ENCODE measurements at places on chromosomes 3 and 15.

GRCh38 chr3:54777141-54777540 lies 150.7 kb downstream of the LRTM1 start:
- no peak for DNase-seq

DNA sequence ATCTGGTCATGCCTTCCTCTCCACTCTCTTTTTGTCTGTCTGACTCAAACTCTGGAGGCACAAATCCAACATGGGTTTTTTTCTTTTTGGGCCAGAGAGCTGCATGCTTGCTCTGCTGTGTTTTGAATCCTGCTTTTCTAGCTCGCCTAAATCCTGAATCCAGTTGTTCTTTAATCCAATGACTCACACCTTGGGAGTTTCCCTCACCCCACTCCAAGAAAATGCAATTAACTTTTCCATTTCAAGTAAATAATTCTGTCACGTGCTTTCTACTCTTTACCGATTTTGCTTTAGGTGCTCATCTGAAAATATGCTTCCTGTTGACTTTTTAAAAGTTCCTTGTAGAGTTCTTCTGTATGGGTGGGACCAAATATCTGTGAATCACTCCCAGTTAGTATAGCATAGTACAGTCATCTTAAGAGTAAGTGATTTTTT lies 47.6 kb downstream of the SLMAP start:
- DNase-seq, result peak; percentile 68

DNA sequence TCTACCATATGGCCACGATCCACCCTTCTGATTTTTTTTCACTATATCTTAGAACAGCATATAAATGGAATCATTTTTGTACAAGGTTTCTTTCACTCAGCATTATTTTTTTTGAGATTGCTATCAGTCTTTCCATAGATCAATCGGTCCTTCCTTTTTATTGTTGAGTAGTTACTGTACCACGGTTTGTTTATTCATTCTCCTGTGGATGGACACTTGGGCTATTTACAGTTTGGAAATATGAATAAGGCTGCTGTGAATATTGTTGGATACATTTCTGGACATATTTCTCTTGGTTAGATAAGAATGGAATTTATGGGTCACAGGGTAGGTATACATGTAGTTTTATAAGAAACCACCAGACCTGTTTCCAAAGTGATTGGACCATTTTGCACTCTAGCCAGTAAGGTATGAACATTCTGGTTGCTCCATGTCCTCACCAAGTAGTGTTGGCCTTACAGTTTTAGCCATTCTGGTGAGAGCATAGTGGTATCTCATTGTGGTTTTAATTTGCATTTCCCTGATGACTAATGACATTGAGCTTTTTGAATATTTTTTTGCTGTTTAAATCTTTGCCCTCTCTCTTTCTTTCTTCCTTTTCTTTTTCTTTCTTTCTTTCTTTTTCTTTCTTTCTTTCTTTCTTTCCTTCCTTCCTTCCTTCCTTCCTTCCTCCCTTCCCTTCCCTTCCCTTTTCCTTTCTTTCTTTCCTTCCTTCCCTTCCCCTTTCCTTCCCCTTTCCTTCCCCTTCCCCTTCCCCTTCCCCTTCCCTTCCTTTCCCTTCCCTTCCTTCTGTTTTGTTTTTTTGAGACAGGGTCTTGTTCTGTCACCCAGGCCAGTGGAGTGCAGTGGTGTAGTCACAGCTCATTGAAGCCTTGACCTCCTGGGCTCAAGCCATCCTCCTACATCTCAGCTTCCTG lies 49.2 kb downstream of the LRRK1 start:
- DNase-seq, result no peak

DNA sequence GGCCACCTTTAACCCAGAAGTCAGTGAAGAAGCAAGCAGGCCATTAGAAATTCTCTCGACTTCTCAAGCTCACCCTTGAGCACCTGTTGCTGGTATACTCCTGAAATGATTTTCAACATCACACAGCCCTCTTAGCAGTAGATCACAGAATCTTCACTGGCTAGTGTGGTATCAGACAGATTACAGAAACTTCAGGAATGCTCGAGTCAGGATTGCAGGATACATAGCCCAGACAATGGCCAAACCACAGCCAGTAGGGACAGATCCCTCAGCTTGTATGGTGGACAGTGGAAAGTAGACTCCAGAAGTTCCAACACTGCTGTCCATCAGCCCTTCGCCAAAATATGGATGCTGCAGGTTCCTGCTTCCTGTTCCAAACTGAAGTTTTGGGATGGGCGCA lies 4.5 kb upstream of the KLHL40 start:
- no peak for DNase-seq

GRCh38 chr3:129897026-129897425 lies 3.5 kb upstream of the TMCC1 start:
- no peak for DNase-seq

DNA sequence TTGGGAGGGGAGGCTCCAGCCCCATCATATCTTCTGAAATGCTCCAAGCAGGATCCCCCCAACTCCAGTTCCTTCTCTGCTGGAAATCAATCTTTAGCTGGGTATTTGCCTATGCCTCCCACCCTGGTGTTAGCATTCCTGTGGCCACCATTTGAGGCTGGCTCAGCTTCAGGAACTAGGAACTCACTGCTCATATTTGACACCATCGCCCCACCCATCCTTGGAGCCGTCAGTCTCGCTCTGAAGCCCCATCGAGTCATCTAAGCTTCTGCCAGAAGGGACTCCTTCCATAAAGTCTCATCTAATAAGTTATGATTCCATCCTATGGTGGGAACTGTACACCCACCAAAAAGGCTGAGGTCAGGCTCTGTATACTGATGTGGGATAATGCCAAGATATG lies 26.4 kb downstream of the PRKCD start:
- DNase-seq, result peak; percentile 46

GRCh38 chr3:129942296-129942695 lies 32.2 kb upstream of the TRH start:
- DNase-seq, result peak; percentile 86

DNA sequence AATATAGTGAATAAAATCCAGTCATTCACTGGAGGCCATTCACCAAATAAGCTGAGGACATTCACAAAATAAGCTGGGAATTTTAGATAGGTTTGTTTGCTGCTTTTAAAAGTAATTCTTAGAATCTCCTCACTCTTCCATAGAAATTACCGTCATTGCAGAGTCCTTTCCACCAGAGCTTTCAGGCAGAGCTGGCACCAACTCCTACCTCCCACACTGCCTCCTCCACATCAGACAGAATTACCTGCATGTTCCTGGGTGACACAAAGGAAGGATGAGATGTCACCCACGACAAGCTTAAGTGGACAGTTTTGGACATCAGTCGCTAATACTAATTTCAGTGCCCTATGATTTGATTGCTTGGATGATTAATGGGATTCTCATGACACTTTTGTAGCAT lies 1113.2 kb downstream of the IGSF11 start:
- DNase-seq, result no peak

GRCh38 chr3:162738784-162739183 lies 1242.2 kb downstream of the OTOL1 start:
- DNase-seq, result no peak

GRCh38 chr3:118354556-118354955 lies 680.1 kb downstream of the IGSF11 start:
- no peak for DNase-seq

- peak; percentile 56 for DNase-seq
Measured at GRCh38 chr15:68204776-68205557, at the start of gene CALML4. CALML4 (minus strand) TSS chr15:68205332; CDS start chr15:68205247, 85 bp downstream.

DNA sequence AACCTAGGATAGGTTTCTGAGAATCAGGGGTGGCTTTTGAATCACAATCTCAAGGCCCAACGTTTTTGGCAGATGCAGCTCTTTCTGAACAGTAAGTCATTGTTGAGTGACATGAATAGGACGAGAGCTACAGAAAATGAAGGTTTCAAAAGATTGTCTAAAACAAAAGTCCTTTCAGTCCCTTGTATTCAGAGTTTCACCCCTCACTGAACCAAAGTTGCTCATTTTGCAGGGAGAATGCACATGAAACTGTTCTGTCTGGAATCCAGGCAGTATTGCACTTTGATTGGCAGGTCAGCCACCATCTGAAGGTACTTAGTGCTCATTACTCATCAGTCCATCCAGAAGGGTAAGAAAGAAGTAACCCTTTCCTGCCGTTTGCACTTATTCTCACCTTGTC lies 24.1 kb upstream of the RASGRP1 start:
- peak; percentile 85 for DNase-seq

GRCh38 chr3:69389520-69390248 lies 3.8 kb upstream of the FRMD4B start:
- peak; percentile 76 for DNase-seq

DNA sequence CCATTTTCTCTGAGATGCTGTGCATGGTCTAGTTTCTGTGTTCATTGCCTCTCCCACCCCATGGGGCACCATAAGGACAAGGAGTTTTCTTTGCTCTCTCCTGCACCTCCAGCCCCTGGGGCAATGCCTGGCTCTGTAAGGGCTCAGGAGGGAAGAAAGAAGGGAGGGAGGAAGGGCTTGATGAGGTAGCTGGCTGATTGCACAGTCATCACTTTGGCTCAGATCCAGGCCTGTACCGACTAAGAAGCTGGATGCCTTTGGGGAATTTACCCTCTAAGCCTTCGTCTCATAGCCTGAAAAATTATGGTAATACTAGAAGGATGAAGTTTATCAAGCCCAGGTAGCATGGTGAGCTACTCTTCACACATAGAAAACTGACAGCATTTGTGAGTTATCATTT lies 382.9 kb downstream of the GABRG3 start:
- DNase-seq, result no peak

DNA sequence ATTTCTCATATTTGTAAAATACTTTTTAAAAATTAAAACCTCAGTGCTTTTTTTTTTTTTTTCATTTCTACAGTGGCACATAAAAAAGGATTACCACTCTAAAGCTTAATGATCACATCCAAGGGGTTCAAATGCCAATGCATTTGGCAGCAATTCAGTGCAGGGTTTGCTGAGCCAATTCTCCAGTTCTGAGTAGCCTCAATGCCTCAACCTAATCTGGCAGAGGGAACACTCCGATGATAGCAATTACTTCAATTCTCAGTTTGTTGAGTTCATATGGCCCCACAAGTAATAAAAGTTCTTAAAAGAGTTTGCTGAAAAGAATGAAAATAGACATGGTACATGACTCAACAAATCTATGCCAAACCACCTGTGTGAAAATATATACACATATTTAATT lies 79.3 kb upstream of the RBMS3 start:
- no peak for DNase-seq

DNA sequence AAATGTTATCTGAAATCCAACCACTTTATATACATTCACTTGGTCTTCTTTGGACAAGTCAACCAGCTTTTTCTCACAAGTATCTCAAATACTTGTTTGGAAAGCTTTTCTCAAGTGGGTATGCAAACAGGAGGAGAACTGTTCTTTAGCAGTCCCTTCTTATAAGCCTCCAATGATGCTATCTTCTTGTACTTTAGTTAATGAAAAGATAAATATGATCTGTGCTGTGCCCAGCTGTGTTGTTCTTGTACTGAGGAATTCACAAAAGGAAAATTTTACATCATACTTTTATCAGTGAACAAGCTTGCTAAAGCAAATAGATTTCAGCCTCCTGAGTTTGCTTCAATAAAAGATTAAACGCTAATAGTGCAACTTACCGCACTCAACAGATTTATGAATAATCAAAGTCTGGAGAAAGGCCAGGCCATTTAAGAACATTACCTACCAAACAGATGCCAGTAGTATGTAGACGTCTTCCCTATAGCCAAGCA lies 395.2 kb downstream of the MECOM start:
- no peak for DNase-seq

GRCh38 chr15:61556037-61556648 lies 327.0 kb upstream of the RORA start:
- peak; percentile 90 for DNase-seq

- no peak for DNase-seq
Measured at GRCh38 chr3:49779358-49780079, 6.8 kb downstream of the IP6K1 start.

DNA sequence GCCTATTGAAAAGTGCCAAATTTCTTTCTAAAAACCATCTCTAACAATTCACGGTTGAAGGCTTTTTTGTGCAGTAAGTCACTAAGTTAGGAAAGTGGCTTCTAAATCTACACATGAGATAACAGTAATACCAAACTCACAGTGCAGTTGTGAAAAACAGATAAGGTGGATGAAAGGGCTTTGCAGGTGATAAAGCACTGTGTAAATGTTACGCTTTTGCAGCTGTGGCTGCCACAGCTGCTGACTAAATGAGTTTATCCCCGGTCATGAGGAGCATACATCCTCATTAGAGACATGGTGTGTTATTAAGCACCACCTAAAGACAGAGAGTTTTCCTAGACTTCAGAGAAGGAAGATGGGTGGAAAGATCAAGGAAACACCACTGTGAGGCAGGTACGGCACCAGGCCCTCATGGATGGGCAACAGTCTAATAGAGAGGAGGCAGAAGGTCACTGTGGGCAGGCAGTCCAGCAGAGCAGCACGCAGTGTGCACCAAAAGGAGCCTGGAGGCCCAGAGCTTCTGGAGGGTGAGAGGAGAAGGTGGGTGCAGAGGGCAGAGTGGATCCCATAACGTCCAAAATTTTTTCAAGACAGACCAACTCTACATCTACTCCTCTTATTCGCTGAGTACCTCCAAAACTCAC lies 68.5 kb downstream of the FMN1 start:
- DNase-seq, result no peak

DNA sequence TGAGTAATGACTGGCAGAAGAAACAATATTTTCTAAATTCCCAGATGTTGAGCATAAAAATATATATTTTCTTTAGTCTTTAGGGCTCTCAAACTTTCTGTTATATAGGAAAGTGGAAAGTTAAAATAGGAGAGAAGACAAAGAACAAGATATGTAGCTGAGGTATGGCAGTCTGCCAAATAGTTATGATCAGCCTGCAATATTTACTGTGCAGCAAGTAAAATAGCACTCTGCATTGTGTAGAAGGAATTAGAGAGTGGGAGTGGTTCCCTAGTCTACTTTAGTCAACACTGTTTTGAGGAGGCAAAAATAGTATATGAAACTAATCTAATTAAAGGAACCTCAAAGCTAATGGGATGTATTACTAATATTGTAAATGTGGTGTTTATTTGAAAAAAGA lies 978.1 kb upstream of the ALCAM start:
- no peak for DNase-seq

- DNase-seq, result peak; percentile 70
Measured at GRCh38 chr3:143443851-143444331, 324.3 kb downstream of the CHST2 start.

GRCh38 chr15:79987569-79987955 lies 16.6 kb upstream of the BCL2A1 start:
- DNase-seq, result no peak

DNA sequence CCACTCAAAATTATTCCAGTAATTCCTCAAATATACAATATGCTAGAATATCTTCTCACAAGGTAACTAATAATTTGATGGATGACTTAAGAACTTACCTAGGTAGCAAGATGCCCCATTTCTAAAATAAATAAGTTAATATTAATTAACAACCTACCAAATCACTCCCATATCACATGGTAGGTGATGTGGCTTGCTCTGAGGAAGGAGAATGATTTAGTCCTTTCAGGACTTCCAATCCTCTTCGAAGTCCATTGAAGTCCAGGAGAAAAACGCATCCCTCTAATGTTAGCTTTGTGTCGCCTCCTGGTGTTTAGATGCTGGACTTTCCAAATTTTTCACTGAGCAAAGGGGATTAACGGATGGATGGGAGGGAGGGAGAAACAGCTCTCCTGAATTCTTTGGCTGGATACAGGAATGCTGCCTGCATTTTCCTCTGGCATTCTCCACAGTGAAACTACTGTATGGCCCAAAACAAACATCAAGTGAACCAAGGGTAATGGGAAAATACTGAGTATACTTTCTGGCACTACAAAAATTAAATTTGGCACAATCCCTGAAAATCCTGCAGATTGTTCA lies 58.6 kb downstream of the PRICKLE2 start:
- DNase-seq, result peak; percentile 74

Measured in islet precursor cell (in vitro differentiated cells).